Osteocyte (in vitro differentiated cells): ENCODE measurements at places on chromosomes 11 and 22.

DNA sequence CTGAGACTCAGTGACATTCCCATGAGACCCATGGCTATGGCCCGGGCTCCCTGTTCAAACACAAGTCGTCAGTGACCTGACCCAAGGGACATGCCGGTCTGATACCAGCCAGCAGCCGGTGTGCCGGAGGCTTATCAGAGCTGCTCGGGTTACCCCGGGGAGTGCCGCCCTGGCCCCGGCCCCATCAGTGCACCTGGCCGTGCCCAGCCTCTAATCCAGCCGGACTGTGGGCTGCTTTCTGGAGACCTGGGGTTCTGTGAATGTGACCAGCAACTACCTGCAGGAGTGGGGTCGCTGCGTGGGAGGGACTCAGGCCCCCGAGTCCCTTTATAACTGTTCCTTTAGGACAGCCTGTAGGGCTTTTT, 52.7 kb downstream of the LINC01488 start:
- no peak overlapping the region for H3K4me3 ChIP-seq
- H3K4me1 ChIP-seq: no peaks in the 10 kb centered on the region
- H3K27ac ChIP-seq: no peak overlapping the region
- H3K36me3 ChIP-seq: no peaks in the 10 kb centered on the region
- no peak for DNase-seq

DNA sequence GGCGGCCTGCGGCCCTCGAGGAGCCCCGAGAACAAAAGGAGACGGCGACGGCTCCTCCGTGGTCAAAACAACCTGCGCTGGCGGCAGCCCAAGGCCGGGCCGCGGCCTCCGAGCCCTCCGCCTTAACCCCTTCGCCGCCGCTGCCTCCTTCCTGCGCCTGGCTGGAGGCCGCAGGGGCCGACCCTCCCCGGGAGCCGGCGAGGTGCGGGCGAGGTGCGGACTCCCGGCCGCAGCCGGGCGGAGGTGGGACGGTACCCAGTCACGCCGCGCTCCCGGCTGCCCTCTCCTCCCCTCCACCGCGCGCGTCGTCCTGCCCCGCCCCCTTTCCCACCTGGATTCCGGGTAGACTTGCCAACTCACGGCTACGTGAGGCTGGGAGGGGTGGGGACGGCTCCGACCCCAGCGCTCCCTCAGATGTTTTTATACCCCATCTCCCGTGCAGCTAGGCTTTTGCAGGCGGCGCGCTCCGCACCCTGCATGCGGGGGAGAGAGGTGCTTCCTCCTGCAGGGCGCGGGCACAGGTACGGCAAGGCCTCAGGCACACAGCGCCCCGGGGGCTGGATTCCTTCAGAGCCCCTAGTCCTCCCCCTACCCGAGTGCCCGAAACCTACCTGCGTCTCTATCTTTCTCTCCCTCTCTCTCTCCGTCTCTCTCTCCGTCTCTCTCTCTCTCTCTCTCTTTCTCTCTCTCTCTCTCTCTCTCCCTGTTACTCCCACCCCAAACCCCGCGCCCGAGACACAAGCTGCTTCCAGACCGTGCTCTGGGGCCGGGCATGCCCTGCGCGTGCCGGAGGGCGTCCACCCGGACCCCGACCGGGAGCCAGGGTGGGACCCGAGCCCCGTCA, 2.0 kb downstream of the PDGFB start:
- H3K27ac ChIP-seq: peak overlapping the region; percentile 14
- peaks cover 38% of the 10 kb centered on the region for H3K4me1 ChIP-seq
- H3K27me3 ChIP-seq: no peaks in the 10 kb centered on the region
- no peaks in the 10 kb centered on the region for H3K36me3 ChIP-seq

DNA sequence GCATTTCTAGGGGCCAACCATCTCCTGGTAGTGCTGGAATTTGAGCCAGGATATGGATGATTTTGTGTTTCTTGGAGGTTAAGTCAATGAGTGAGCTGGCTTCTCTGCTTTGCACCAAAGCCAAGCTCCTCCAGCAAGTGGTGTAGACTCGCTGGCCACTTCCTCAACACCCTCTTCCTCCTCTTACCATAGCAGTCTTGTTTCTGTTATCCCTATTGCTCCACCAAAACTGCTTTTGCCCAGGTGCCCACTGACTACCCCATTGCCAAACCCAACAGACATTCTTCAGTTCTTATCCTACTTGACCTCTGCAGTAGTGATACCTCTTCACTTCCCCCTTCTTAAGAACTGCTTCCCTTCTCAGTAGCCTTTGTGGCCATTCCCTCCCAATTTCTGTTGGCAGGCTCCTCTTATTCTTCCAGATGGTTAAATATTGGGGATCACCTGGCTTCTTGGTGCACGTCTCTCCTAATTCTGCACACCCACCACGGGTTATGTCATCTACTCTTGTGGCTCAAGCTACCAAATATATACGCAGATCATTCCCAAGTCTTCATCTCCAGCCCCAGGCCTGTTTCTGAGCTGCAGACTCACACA, 7.0 kb upstream of the PRG2 start:
- H3K27me3 ChIP-seq: peaks cover 12% of the 10 kb centered on the region
- H3K4me1 ChIP-seq: no peaks in the 10 kb centered on the region
- no peak overlapping the region for H3K4me3 ChIP-seq
- no peak for DNase-seq

DNA sequence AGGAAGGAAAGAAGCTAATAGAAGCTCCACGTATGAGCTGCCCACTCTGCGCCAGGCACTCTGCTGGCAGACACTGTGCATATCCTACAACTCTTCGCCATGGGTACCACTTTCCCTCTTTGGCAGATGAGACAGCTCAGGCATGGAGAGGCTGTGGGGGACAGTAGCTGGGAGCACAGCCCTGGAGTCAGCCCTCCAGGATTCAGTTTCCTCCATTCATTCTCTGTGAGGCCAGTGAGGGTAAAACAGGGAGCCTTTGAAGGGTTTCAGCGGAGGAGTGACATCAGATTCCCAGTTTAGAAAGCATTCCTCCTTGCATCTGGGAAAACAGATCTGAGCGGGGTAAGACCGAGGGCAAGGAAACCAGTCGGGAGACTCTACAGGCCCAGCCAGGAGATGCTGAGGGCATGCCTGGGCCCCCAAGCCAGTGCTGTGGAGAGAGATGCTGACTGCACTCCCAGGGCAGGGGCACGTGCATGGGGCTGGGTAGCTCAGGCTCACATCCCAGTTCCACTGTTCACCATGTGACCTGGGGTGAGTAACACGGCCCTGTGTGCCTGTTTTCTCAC, 58.3 kb upstream of the EMID1 start:
- H3K27ac ChIP-seq: no peak overlapping the region
- peaks cover 23% of the 10 kb centered on the region for H3K27me3 ChIP-seq
- H3K36me3 ChIP-seq: no peaks in the 10 kb centered on the region
- no peak for DNase-seq
- peaks cover 2% of the 10 kb centered on the region for H3K4me1 ChIP-seq

DNA sequence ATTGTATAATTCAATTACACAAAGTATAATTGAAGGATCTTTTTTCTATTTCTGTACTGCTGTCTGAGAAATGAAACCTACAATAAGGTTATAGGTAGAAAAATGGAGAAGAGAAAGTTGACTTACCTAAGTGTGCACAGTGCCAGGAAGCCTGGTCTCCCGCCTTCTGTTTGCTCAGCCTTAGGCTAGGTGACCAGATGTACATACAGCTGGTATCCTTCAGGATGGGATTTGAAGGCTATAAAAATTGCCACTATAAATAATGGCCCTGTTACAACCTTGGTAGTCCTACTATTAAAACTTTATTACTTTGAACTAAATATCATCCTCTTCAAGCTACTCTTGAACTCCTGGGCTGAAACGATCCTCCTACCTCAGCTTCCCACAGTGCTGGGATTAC, 19.7 kb downstream of the OR51E2 start:
- H3K36me3 ChIP-seq: no peaks in the 10 kb centered on the region
- peaks cover 25% of the 10 kb centered on the region for H3K4me1 ChIP-seq
- H3K27ac ChIP-seq: no peak overlapping the region
- H3K4me3 ChIP-seq: no peak overlapping the region

DNA sequence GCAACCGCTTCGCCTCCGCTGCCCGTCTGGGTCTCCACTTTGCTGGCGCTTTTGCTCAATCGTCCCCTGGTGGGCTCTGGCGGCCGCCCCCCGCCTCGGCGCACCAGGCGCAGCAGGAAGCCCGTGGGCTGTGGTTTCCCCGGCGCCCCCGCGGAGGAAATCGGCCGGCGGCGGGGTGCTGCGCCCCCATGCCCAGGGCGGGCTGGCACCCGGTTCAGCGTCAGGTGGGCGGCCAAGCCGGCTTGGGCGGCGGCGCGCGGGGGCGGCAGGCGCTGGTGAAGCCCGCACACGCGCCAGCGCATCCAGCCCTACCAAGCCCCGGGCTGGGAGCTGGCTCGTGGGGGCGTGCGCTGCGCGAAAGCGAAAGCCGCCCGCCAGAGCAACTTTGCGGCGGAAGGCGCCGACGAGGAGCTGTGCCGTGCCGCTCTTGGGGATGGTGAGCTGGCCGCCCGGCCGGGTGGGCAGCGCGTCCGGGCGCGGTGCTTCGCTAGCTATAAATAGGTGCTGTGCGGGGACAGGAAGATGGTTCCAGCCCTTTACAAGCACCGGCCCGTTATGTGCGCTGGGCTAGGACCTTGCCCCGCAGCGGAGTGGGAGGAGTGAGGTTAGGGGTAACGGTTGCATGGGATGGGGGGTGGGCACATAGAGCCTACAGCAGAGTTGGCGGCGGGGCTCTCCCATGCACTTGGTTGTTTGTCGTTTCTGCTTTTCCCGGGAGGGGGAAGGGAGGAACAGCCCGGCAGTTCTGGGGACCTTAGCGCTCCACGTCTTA, 25.0 kb upstream of the SUSD2 start:
- peaks cover 1% of the 10 kb centered on the region for H3K36me3 ChIP-seq
- peaks cover 42% of the 10 kb centered on the region for H3K4me1 ChIP-seq
- H3K4me3 ChIP-seq: peak overlapping the region; percentile 86
- no peak for DNase-seq
- H3K27ac ChIP-seq: peak overlapping the region; percentile 62

DNA sequence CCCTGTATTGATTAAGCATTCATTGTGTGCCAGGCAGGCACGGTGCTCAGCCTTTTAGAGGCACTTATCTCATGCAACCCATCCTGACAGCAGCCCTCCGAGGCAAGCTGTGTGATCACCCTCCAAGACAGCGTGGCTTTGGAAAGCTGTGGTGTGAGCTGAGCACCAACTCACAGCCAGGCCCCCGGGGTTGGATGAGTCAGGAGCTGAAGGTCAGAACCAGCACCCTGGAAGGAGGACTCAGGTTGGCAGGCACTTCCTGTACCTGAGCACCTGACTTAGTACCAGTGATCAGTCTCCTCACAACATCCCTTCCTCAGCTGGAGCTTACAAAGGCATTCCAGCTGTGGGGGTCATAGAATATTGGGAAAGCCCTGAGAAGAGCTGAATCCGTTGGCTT, 9.0 kb downstream of the PATZ1 start:
- H3K27ac ChIP-seq: no peak overlapping the region
- H3K4me3 ChIP-seq: no peak overlapping the region
- H3K36me3 ChIP-seq: peaks cover 60% of the 10 kb centered on the region
- peaks cover 9% of the 10 kb centered on the region for H3K4me1 ChIP-seq
- no peaks in the 10 kb centered on the region for H3K27me3 ChIP-seq

GRCh38 chr22:46061501-46062231, 84.7 kb upstream of the WNT7B start:
- H3K4me3 ChIP-seq: no peak overlapping the region
- H3K36me3 ChIP-seq: peaks cover 3% of the 10 kb centered on the region
- no peak overlapping the region for H3K27ac ChIP-seq
- no peak for DNase-seq
- H3K4me1 ChIP-seq: peaks cover 13% of the 10 kb centered on the region

DNA sequence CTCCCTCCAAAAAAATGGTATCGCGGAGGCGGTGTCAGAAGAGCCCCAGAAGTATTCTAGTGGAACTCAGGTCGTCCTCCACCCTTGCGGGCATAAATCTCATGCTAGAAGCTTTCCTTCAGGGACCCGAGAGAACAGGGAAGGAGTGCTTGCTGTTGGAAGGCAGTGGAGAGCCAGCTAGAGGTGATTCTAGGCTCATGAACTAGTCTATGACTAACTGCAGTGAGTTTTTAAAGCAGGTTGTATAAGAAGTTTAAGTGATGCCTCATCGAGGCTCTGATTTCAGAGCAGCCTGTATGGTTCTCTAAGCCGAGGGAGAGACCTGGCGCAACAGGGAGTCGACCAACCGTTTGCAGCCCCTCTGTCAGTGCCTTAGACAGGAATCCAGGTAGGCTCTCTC, 85.7 kb downstream of the TBC1D22A start:
- no peak overlapping the region for H3K4me3 ChIP-seq
- DNase-seq: peak; percentile 19
- H3K27ac ChIP-seq: no peak overlapping the region
- peaks cover 28% of the 10 kb centered on the region for H3K4me1 ChIP-seq

GRCh38 chr11:120964857-120965256, 59.0 kb upstream of the TBCEL start:
- no peak overlapping the region for H3K27ac ChIP-seq
- no peaks in the 10 kb centered on the region for H3K36me3 ChIP-seq
- no peak for DNase-seq
- peaks cover 4% of the 10 kb centered on the region for H3K27me3 ChIP-seq
- H3K4me3 ChIP-seq: no peak overlapping the region

GRCh38 chr11:121418625-121419114, 33.4 kb upstream of the SORL1 start:
- H3K27ac ChIP-seq: no peak overlapping the region
- no peak for DNase-seq
- no peak overlapping the region for H3K4me3 ChIP-seq
- H3K4me1 ChIP-seq: peaks cover 6% of the 10 kb centered on the region

GRCh38 chr22:46766611-46767010, 4.2 kb downstream of the TBC1D22A start:
- no peak overlapping the region for H3K4me3 ChIP-seq
- DNase-seq: no peak
- H3K4me1 ChIP-seq: peaks cover 40% of the 10 kb centered on the region
- H3K36me3 ChIP-seq: no peaks in the 10 kb centered on the region
- H3K27ac ChIP-seq: no peak overlapping the region

DNA sequence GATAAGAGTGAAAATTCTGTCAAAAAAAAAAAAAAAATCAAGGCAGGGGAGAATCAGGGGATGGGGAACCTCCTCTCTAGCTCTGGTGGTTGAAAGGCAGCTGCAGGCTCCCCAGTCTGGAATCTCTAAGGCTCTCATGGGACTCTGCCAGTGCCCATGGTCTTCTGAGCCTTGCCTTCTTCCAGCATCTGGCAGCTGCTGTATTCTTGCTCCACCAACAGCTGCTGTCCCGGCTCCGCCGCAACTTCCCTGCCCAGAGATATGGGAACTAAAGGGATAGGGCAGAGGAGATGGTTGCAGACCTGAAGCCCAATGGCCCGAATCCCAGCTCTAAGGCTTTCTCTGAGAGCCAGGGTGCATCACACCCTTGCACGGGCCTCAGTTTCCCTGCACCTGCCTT, 49.5 kb upstream of the PHF21B start:
- H3K4me3 ChIP-seq: no peak overlapping the region
- DNase-seq: no peak
- peaks cover 13% of the 10 kb centered on the region for H3K4me1 ChIP-seq
- H3K27me3 ChIP-seq: no peaks in the 10 kb centered on the region

DNA sequence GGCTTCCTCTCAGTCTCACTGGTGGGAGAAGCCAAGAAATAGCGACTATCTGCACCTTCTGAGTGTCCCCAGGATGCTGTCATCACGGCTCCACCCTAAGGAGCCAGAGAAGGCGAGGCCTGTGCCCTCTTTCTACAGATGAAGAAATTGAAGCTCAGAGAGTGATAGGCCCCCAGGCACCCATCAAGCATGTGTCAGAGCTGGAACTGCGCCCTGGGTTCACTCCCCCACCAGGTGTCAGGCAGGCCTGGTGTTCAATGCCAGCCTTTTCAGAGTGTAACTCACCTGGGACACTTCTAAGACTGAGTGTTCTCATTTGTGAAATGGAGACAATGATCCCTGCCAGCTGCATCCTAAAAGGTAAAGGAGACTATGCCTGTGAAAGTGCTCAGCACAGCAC, 127.3 kb upstream of the SEZ6L start:
- no peaks in the 10 kb centered on the region for H3K36me3 ChIP-seq
- no peak overlapping the region for H3K27ac ChIP-seq
- no peaks in the 10 kb centered on the region for H3K4me1 ChIP-seq
- DNase-seq: no peak
- H3K4me3 ChIP-seq: no peak overlapping the region
- no peaks in the 10 kb centered on the region for H3K27me3 ChIP-seq
